ENCODE measurements at places on chromosomes 1 and 21.

- no peak for DNase-seq
Measured at GRCh38 chr21:38114717-38115333, 142.0 kb upstream of the KCNJ15 start.

GRCh38 chr1:171142416-171143385 is 42.4 kb upstream of the FMO2 start:
- peak; percentile 43 for DNase-seq

GRCh38 chr1:153928245-153928644 is 5.5 kb upstream of the GATAD2B start:
- DNase-seq = no peak

DNA sequence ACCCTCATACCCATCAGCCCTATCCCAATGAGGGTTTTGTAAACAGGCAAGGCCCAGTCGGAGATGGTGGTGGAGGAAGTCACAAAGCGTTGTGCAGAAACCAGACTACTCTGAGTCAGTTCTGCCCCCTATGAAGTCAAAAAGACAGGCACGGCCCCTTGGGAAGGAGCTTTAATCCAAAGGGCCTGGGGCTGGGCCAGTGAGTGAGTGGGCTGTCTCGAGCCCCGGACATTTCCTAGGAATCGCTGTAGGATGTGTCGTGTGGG is 442 bp upstream of the AHCYL1 start:
- no peak for DNase-seq

DNA sequence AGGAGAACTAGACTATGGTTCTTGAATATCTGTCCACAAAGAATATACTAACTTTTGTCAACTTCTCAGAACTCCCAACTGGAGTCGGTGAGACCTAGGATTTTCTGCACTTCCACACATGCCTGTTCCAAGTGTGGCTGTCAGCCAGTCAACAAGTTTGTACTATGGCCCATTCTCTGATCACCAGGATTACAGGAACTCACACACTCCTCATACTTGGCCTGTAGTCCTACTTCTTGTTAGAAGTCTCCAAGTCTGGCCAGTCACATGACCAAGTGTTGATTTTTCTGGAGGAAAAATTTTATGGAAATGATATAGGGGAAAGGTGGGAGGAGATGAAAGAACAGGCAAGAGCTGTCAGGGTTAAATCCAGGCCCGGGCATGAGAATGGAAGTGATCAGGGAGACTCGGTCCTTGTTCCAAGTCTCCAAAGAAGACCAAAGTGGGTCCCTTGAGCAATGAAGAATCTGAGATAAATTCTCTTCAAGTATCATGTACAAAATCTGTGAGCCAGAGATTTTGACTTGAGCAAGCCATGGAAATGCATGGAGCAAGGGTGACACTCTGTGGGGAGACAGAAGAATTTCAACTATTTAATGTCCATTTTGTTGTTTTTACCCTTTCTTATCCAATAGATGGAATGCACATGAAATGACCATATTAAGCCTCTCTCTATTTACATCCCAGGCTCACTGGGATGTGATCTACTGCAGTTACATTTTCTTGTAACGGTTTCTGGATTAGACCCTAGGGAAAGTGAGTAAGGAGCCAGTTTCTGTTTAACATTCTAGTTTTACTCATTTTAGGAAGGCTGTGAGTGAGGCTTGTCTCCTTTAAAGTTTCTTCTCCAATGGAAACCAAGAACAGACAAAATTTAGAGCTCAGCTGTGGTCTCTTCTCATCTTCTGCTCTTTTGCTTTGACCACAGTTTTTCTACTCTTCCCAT is 320.9 kb downstream of the ASTN1 start:
- DNase-seq = peak; percentile 31

DNA sequence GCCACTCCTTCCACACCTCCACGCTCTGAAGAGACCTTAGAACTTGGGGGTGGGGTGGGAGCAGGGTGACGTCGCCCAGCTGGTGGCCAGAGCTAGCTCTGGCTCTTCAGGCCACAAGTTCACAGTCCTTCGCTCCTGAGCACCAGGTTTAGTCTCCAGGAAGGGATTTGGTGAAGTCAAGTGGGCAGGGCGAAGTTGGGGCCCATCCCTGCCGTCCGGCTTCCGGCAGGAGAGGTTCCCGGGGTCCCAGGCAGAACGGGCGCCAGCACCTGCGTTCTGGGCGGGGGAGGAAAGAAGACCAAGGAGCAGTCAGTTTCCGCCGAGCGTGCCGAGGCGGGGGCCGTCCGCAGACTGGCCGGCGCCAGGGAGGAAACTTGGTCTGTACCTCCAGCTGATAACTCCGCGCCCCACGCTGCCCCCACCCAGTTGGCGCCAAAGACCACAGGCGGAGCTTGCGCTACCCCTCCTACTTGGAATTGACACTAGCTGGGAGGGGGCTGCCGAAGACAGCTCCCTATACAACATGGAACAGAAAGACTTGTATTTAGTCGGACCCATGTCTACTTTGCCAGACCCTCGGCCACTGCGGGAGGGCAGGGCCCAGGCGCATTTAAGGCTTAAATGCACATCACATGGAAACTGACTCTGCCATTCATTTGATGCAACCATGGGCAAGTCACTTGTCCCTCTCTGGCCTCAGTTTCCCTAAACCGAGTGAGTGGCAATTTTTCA is 995 bp downstream of the ID3 start:
- DNase-seq = peak; percentile 34

- no peak for DNase-seq
Measured at GRCh38 chr21:42556960-42557359, 43.3 kb downstream of the SLC37A1 start.

DNA sequence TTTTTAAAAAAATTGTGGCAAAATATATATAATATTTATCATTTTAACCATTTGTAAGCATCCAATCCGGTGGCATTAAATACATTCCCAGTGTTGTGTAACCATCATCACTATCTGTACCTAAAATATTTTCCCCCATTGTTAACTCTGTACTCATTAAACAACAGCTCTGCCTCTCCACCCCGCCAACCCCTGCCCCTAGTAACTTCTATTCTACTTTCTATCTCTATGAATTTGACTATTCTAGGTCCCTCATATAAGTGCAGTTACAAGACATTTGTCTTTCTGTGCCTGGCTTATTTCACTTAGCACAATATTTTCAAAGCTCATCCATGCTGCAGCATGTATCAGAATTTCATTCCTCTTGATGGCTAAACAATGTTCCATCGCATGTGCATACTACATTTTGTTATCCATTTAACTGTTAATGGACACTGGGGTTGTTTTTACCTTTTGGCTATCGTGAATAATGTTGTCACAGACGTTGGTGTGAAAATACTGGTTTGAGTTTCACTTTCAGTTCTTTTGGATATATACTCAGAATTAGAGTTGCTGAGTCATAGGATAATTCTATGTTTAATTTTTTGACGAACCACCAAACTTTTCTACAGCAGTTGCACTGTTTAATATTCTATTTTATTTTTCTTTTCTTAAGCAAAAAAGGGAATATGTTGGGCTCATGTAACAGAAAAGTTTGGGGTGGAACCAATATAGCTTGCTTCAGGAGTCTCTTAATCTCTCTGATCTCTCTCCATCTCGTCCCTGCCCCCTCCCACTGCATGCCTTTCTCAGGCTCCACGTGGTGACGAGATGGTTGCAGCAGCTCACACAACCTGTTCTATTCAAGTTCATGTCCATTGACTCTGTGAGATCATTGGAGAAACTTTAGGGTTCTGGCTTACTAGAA is 25.2 kb upstream of the RCAN1 start:
- no peak for DNase-seq

DNA sequence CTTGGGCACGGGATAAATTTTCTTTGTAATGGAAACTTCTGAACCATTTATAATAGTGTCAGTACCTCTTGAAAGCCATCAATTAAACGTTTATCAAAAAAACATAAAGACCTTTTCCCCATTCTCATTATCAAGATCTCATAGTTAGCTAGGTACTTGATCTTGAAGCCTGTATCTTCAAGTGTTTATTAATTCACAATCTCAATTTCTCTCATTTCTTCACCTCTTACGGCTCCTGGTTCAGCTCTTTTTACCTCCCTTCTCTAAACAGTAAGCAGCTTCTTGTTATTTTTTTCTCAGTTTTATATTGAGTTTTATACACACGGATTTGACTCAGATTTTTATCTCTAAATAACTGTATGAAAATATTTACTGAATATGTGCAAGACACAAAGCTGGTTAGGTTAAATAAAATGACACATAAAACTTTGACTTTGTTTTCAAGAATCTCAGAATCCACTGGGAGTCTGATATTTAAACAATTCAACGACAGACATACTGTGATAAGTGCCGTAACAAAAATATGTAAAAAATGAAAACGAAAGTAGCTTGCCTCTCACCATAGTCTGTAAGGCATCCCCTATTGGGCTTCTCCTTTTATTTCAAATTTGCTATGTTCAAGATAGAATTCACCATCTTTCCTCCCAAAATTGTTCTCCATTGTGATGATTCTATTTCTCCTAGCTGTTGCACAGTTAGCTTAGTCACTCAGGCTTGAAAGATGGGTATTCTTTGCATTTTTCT is 411.6 kb upstream of the ZRANB2 start:
- no peak for DNase-seq

- no peak for DNase-seq
Measured at GRCh38 chr1:93578911-93579825, 102.5 kb downstream of the BCAR3 start.

DNA sequence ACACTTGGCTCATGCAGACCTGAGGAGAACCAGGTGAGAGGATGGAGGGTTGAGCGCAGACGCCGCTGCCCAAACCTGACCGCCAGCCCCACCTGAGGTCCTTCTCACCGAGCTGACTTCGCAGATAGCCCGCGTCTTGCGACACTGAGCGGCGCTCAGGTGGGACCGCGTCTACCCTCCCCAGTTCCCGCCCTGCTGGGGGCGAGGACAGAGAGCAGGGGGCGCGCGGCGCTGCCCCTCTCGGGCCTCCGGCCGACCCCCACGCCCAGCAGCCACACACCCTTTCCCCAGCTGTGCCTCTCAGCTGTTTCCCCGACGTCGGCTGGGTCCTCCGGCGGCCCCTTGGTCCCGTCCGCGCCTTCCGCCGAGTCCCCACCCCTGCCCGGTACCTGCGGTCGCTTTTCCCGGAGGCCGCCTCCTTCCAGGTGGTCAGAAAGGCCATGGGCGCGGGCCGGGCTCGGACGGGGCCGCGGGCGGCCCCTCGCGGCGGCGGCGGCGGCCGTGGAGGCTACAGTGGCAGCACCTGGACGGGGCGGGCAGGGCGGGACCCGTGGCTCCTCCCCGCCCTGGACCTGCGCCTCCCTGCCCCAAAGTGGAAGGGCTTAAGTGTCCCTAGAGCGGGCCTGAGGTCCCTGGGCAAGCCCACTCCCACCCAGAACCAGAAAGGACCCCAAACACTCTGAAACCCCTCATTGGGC is 14.4 kb upstream of the TTC39A start:
- no peak for DNase-seq

GRCh38 chr1:190608282-190608681 is 130.6 kb upstream of the BRINP3 start:
- DNase-seq = no peak

GRCh38 chr1:44628962-44629756 is 45.1 kb downstream of the TMEM53 start:
- no peak for DNase-seq

GRCh38 chr1:12065872-12066271 is 2.8 kb downstream of the TNFRSF8 start:
- no peak for DNase-seq

GRCh38 chr1:173122958-173123852 is 72.5 kb upstream of the TNFSF18 start:
- DNase-seq = no peak

DNA sequence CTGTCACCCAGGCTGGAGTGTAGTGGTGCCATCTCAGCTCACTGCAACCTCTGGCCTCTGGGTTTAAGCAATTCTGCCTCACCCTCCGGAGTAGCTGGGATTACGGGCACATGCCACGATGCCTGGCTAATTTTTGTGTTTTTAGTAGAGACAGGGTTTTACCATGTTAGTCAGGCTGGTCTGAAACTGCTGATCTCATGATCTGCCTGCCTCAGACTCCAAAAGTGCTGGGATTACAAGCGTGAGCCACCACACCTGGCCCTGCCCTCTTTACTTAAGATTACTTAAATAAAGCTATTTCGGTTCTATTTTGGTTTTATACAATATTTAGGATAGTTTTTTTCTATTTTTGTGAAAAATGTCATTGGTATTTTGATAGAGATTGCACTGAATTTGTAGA is 15.3 kb upstream of the KCTD3 start:
- DNase-seq = no peak

DNA sequence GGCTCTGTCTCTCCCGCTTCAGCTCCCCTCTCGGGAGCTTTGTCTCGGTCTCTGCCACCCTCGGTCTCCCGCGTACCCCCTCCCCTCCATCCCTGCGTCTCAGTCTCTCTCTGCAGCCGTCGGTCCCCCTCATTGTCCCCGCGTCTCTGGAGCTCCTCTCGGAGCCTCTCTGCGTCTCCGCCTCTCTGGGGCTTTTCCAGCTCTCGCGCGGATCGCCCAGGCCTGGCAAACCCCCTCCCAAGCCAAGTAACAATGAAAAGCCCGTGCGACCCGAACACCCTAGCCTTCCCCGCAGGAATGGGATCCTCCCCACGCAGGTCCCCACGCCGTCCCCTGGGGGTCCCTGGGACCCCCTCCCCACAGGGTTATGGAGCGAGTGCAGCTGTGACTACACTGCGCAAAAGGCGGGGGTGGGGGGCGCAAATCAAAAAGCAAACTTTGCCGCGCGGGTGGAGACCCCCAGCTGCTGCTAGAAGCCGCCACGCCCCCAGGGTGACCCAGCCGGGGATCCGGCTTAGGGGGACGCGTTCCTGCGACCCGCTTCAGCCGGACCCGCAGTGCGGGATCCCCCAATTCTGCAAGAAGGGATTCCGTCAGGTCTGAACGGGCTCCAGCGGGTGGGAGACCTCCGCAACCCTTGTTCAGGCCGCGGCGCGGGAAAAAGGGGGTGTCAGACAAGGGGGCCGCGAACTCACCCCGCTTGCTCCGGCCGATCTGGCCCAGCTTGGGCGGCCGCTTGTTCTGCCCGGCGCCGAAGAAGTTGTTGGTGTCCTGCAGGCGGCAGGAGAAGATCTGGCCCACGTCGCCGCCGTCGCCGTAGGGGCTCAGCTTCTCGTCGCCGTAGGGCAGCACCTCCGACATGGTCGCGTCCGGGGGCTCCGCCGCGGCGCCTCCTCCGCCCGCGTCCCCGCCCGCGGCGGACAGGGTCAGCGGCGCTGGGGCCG is 1.2 kb downstream of the CAMK2N1 start:
- DNase-seq = no peak

DNA sequence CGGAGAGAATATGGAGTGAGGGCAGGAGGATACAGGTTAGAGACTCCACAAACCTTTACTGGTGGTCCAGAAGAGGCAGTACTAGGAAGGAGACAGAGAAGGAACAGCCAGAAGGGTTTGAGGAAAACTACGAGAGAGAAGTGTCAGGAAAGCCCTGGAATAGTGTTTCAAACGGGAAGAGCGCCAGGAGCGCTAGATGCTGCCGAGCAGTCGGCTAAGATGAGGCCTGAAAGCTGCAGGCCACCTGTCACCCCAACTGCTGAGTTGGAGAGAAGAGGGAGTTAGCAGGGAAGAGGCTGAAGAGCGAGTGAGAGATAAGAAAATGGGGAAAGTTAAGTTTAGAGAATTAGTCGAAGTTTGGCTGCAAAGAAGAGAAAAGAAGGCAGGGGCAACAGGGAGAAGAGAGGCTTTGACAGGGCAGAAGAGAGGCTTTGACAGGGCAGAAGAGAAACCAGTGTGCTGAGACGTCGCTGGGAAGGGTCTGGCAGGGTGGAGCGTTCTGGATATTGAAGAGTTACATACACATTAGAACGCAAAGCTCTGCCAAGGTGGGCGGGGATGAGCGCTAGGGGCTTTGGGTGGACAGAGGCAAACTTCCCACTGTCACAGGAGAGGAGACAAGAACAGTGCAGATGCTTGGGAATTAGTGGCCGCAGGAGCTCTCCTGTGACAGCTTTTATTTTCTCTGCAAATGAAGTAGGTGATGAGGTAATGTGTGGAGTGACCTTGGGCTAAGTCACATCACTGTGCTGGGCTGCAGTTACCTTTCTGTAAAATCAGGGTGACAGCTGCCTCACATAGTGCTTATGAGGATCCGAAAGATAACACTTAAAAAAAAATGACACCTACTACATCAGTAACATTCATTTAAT is 31.2 kb downstream of the PCSK9 start:
- DNase-seq = peak; percentile 48

All from NCI-H1092 (cell line).